ENCODE measurements at places on chromosomes 12 and 14. TPM values are rescaled to one million over a fixed set of nuclear protein-coding genes. Genes with fewer than 3 reads are reported as not detected.
A peak's percentile ranks its signal among the peaks of the same experiment; 100 is the strongest.

Gene SIX1
- total RNA-seq = not detected

DNA sequence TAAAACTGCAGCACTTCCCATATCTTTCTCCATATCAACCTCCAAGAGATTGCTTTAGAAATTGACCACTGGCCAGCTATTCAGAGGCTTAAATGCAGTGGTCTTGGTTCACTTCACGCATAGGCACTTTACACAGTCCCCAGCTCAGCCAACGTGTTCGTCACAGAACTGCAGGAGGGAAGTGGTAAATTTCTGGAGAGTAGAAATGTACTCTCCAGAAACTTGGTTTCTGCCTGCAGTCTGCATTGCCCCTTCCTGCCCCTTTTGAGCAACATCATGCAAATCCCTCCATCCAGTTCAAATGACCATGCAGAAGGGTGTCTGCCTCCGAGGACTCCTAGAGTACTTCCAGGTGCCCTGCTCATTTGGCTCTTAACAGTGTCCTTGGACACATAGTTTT lies 42.7 kb upstream of the NEDD1 start:
- no peaks in the 10 kb centered on the region for H3K4me1 ChIP-seq
- H3K4me3 ChIP-seq = no peak overlapping the region
- H3K36me3 ChIP-seq = no peaks in the 10 kb centered on the region
- no peak overlapping the region for H3K27ac ChIP-seq
- no peak for DNase-seq
- H3K27me3 ChIP-seq = peaks cover 3% of the 10 kb centered on the region

GRCh38 chr14:99930420-99931274 lies 134.6 kb upstream of the EVL start:
- no peaks in the 10 kb centered on the region for H3K27me3 ChIP-seq
- no peak overlapping the region for H3K4me3 ChIP-seq
- H3K4me1 ChIP-seq = peaks cover 12% of the 10 kb centered on the region
- no peak for DNase-seq

DNA sequence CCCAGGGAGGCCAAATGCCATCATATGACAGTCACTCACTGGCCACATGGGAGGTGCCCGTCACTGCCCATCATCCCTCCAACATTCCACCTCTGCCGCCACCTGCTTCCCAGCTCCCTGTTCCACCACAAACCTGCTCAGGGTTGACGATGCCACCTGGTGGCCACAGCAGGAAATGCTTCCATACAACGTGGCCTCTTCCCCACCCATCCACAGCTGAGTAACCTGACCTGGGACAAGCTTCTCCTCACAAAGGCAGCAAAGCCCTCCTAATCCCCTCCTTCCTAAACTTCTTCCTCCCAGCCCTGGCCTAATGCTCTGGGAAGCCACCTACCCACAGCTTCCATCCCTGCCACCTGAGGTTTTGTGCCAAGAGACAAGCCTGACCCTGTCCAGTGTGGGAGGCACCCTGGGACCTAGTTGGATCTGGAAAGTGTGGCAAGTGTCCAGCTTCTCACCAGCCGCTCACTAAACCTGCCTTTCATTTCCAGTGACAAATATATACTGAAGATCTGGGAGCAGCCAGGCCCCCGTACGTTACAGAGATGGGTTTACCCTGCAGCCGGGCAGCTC lies 4.3 kb downstream of the DEGS2 start:
- no peaks in the 10 kb centered on the region for H3K36me3 ChIP-seq
- no peak overlapping the region for H3K4me3 ChIP-seq
- H3K27me3 ChIP-seq = peaks cover under 1% of the 10 kb centered on the region
- DNase-seq = peak; percentile 61
- H3K4me1 ChIP-seq = peaks cover 12% of the 10 kb centered on the region

DNA sequence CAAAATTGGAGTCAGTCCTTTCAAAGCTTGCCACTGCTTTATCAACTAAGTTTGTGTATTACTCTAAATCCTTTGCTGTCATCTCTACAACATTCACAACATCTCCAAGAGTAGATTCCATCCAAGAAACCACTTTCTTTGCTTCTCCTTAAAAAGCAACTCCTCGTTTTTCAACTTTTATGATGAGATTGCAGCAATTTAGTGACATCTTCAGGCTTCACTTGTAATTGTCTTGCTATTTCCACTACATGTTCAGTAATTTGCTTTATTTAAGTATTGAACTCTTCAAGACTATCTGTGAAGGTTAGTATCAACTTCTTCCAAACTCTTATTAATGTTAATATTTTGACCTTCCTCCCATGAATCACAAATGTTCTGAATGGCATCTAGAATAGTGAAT lies 747.9 kb downstream of the TMTC2 start:
- H3K4me3 ChIP-seq = no peak overlapping the region
- H3K4me1 ChIP-seq = no peaks in the 10 kb centered on the region
- no peaks in the 10 kb centered on the region for H3K27me3 ChIP-seq
- H3K27ac ChIP-seq = no peak overlapping the region
- H3K36me3 ChIP-seq = no peaks in the 10 kb centered on the region

GRCh38 chr12:49973361-49973830 lies 649 bp downstream of the AQP6 start:
- H3K4me1 ChIP-seq = peaks cover 3% of the 10 kb centered on the region
- H3K4me3 ChIP-seq = no peak overlapping the region
- no peak for DNase-seq
- no peaks in the 10 kb centered on the region for H3K36me3 ChIP-seq
- no peak overlapping the region for H3K27ac ChIP-seq

DNA sequence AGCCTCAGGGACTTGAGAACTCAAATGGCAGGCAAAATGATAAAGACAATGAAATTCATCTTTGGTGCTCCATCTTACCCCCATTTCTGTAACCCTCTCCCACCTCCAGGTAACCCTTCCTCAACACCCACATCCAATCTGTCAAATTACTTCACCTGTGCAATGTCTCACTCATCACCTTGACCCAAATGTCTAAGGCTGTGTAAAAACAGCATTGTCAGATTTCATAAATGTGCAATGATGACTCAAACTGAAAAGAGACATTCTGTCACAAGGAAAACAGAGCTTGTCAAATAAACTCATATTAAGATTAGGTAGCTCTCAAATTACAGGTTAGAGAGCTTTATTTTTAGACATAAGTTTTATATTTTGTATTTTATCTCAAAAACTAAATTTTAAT lies 19.9 kb upstream of the COCH start:
- no peaks in the 10 kb centered on the region for H3K36me3 ChIP-seq
- H3K27ac ChIP-seq = no peak overlapping the region
- H3K4me3 ChIP-seq = no peak overlapping the region

GRCh38 chr14:24535737-24536136 lies 27.7 kb upstream of the CMA1 start:
- H3K27ac ChIP-seq = no peak overlapping the region
- no peaks in the 10 kb centered on the region for H3K36me3 ChIP-seq
- DNase-seq = no peak
- no peaks in the 10 kb centered on the region for H3K4me1 ChIP-seq
- no peak overlapping the region for H3K4me3 ChIP-seq

DNA sequence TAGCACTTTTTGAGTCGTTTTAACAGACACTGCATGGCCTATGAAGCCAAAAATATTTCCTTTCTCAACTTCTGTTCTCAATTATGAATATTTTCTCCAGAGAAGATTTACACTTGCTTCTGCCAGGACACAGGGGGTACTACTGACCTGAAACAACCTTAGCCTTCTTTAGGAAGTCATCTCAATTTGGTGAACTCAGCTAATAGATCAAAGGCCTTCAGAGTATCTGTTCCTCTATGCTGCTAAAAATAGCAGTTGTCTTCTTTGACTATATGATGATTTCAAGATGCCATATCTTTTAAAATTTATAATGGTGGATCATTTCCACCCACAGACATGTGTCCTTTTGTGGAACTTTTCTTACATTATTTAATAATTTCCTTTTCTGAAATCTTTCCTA lies 14.0 kb upstream of the NDUFA12 start:
- H3K27ac ChIP-seq = no peak overlapping the region
- H3K27me3 ChIP-seq = no peaks in the 10 kb centered on the region
- H3K36me3 ChIP-seq = peaks cover 2% of the 10 kb centered on the region
- H3K4me1 ChIP-seq = no peaks in the 10 kb centered on the region

GRCh38 chr14:105256292-105256960 lies 8.1 kb downstream of the BTBD6 start:
- no peaks in the 10 kb centered on the region for H3K4me1 ChIP-seq
- no peaks in the 10 kb centered on the region for H3K36me3 ChIP-seq
- DNase-seq = no peak
- no peaks in the 10 kb centered on the region for H3K27me3 ChIP-seq
- H3K27ac ChIP-seq = no peak overlapping the region

GRCh38 chr12:28378736-28379135 lies 188.5 kb downstream of the CCDC91 start:
- no peak overlapping the region for H3K27ac ChIP-seq
- DNase-seq = no peak
- H3K36me3 ChIP-seq = no peaks in the 10 kb centered on the region
- no peaks in the 10 kb centered on the region for H3K4me1 ChIP-seq
- H3K27me3 ChIP-seq = no peaks in the 10 kb centered on the region
- no peak overlapping the region for H3K4me3 ChIP-seq

DNA sequence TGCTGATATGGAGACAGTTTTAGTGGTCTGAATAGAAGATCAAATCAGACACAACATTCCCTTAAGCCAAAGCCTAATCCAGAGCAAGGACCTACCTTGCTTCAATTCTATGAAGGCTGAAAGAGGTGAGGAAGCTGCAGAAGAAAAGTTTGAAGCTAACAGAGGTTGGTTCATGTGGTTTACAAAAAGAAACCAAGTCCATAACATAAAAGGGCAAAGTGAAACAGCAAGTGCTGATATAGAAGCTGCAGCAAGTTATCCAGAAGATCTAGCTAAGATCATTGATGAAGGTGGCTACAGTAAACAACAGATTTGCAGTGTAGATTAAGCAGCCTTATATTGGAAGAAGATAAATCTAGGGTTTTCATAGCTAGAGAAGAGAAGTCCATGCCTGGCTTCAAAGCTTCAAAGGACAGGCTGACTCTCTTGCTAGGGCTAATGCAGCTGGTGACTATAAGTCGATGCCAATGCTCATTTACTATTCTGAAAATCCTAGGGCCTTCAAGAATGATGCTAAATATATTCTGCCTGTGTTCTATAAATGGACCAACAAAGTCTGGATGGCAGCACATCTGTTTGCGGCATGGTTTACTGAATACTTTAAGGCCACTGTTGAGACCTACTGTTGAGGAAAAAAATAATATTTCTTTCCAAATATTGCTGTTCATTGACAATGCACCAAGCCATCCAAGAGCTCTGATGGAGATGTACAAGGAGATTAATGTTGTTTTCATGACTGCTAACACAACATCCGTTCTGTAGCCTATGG lies 361.0 kb downstream of the DPF3 start:
- DNase-seq = no peak
- H3K27ac ChIP-seq = no peak overlapping the region
- no peaks in the 10 kb centered on the region for H3K36me3 ChIP-seq
- H3K4me3 ChIP-seq = no peak overlapping the region

- no peak overlapping the region for H3K27ac ChIP-seq
- no peak for DNase-seq
- no peaks in the 10 kb centered on the region for H3K36me3 ChIP-seq
- peaks cover 5% of the 10 kb centered on the region for H3K4me1 ChIP-seq
- H3K4me3 ChIP-seq = no peak overlapping the region
These were observed 1.1 kb downstream of the PAPLN start for GRCh38 chr14:73238424-73238852.

DNA sequence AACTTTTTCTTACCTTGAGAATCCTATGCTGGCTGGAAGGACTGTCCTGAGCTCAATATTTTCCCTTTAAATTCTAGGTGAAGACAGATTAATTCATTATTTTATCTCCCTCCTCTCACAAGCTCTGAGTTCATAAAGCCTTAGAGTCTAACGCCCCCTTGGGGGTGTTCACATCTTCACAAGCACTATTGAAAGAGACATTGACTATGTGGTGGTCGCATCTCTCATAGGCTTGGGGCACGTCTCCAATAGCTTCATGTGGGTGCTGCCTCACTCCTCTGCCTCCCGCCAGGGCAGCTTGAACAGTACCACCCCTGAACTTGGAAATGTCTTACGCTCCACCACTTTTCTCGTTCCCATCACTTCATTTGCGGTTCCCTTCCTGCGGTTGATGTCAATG lies 106.2 kb downstream of the UNC79 start:
- H3K4me3 ChIP-seq = no peak overlapping the region
- no peak for DNase-seq
- H3K27me3 ChIP-seq = no peaks in the 10 kb centered on the region
- H3K36me3 ChIP-seq = no peaks in the 10 kb centered on the region

Gene CDKN3
- total RNA-seq = 33.9 TPM

DNA sequence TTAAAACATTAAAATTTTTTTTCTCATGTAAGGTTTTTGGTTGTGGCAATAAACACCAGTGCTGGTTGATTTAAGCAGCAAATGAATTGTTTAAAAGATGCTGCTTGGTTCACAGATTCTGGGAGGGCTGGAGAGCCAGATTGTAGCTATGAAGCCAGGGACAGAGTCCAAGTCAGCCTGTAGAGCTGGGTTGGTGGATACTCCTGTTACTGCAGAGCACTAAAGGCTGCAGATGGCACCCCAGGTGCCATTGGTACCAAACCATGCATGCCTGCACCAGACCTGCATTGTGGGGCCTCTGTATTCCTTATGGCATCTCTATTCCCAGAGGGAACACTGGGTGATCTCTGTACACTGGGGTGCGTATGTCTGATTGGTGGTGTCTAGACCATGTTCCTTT lies 113.3 kb downstream of the SNAPC1 start:
- no peaks in the 10 kb centered on the region for H3K36me3 ChIP-seq
- no peak overlapping the region for H3K27ac ChIP-seq
- H3K4me1 ChIP-seq = no peaks in the 10 kb centered on the region
- no peak overlapping the region for H3K4me3 ChIP-seq

Gene PPP2R5E
- 10.0 TPM for total RNA-seq

DNA sequence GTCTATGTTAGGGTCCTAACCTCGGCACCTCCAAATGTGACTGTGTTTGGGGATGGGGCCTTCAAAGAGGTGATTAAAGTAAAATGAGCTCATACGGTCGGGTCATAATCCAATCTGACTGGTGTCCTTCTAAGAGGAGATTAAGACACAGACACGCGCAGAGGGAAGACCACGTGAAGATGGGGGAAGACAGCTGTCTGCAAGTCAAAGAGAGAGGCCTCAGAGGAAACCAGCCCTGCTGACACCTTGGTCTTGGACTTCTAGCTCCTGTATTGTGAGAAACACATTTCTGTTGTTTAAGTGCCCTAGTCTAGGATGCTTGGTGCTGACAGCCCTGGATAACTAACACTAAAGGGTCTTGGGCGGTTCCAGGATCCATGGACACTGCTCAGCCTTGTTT lies 109.6 kb downstream of the DICER1 start:
- no peak for DNase-seq
- H3K27me3 ChIP-seq = no peaks in the 10 kb centered on the region
- H3K27ac ChIP-seq = no peak overlapping the region
- no peak overlapping the region for H3K4me3 ChIP-seq

Gene GDF3
- not detected for total RNA-seq

GRCh38 chr12:9253464-9253863 lies 45.3 kb upstream of the PZP start:
- no peaks in the 10 kb centered on the region for H3K27me3 ChIP-seq
- no peaks in the 10 kb centered on the region for H3K36me3 ChIP-seq
- DNase-seq = no peak
- H3K4me1 ChIP-seq = no peaks in the 10 kb centered on the region

Gene ZBTB42
- 9.4 TPM for total RNA-seq

- no peaks in the 10 kb centered on the region for H3K36me3 ChIP-seq
- peaks cover 4% of the 10 kb centered on the region for H3K4me1 ChIP-seq
- H3K27ac ChIP-seq = no peak overlapping the region
- no peaks in the 10 kb centered on the region for H3K27me3 ChIP-seq
These were observed 40.3 kb upstream of the PCED1B start for GRCh38 chr12:47039079-47039478.

- no peaks in the 10 kb centered on the region for H3K27me3 ChIP-seq
- no peak overlapping the region for H3K27ac ChIP-seq
- no peak overlapping the region for H3K4me3 ChIP-seq
- DNase-seq = no peak
- no peaks in the 10 kb centered on the region for H3K4me1 ChIP-seq
These were observed 11.3 kb downstream of the CMKLR1 start for GRCh38 chr12:108327621-108328344.
